ENCODE measurements at places on chromosomes 5 and 9.

GRCh38 chr9:135183528-135184180 lies 96.2 kb downstream of the OLFM1 start:
- no peak for DNase-seq

DNA sequence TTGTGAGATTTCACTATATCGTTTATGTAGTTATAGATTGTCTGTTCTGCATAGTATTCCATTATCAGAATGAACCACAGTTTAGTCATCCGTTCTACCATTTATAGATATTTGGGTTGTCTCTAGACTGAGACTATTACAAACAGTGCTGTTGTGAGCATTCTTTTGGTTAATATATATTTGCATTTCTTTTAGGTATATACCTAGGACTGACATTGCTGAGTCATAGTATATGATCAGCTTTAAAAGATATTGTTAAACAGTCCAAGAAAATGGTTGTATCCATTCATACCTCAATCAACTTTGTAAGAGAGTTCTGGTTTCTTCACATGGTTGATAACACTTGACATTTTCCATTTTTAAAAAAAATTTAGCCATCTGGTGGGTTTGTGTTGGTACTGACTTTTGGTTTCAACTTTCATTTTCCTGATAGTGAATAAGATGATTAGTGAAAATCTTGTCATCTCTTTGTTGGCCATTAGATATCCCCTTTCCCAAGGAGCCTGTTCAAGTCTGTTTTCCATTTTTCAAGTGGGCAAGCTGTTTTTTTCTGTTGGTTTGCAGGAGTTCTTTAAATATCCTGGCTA lies 22.9 kb upstream of the ADAM19 start:
- DNase-seq: no peak

DNA sequence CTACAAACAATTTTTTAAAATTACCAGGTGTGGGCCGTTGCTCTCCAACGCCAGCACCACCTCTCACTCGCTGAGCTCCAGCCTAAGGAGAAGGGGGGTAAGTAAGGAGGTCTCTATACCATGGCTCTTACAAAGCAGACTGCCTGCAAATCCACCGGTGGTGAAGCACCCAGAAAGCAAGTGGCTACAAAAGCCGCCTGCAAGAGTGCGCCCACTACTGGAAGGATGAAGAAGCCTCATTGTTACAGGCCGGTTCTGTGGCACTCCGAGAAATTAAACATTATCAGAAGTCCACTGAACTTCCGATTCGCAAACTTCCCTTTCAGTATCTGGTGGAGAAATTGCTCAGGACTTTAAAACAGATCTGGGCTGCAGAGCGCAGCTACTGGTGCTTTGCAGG lies 46.0 kb downstream of the CDO1 start:
- no peak for DNase-seq

- no peak for DNase-seq
These were observed 89.7 kb upstream of the CCDC152 start for GRCh38 chr5:42666869-42667268.

DNA sequence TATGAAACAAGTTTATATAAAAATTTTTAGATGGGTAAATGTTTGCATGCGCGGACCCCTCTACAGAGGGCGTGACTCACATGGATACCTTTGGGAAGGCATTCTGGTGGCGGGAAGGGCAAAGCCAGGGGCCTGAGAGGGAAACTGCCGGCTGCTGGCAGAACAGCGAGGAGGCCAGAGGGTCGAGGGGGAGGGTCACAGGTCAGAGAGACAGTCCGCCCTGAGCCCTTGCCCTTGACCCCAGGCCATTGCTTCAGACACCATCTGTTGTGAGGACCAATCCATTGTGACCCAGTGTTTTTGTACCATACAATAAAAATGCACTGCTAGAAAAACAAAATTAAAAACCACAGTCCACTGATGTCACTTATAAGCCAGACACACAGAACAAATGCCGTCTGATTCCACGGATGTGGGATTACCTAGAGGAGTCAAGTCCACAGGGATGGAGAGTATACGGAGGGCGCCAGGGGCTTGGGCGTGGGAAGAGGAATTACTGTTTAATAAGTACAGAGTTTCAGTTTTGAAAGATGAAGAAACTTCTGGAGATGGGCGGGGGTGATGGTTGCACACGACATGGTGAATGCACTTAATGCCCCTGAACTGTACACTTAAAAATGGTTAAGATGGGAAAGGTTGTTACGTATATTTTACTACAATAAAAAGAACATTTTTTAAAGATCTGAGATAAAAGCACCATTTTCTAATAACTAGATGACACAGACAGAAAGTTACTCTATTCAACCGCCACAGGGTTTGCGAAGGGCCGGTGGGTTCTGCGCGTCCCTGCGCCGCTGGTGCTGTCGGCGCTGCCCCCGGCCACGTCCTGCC lies 12.0 kb downstream of the BTNL9 start:
- no peak for DNase-seq

- no peak for DNase-seq
These were observed 227.8 kb downstream of the SEMA5A start for GRCh38 chr5:9318031-9318430.

DNA sequence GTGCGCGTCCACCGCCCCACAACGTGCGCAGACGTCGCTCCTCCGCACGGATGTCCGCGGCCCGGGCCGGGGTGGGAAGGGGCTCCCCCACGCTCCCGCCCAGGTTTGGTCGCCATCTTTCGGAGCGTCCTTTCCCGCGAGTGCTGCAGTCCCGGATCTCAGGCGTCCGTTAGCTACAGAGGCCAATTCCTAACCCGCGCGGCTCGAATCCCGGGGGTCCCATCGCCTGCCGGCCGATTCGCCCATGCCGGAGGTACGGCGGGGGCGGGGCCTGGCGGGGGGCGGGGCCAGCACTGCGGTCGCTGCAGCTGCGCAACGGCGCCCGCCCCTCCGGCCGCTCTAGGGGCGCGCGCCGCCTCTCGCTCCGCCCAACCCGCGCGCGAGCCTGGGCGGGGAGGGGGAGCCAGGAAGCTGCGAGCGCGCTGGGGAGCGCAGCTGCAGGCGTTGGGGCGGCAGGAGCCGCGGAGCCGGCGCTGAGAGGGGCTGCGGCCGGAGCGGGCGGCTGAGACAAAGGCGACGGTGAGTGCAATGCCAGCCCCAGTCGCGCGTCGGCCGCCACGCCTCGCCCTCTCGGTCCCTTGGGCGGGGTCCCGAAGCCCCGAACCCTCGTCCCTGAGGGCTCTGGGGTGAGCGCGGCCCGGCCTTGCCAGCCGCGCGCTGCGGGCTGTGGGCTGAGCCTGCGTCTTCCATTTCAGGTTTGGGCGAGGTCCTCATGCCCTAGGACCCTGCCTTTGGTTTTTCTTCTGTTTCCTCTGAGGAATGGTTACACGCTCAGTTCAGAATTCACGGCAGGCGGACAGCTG lies at the start of gene CDC42SE2:
Gene CDC42SE2 (plus strand): TSS at position 406 of the 803 bp plus-strand sequence. CDS start 95,441 bp downstream, outside the sequence.
- peak; percentile 75 for DNase-seq

GRCh38 chr5:32450952-32451351 lies 6.4 kb upstream of the ZFR start:
- DNase-seq: no peak

- DNase-seq: no peak
These were observed 82.2 kb downstream of the IPO11 start for GRCh38 chr5:62494772-62495171.

- no peak for DNase-seq
These were observed 162.0 kb upstream of the SNX2 start for GRCh38 chr5:122612901-122613300.

DNA sequence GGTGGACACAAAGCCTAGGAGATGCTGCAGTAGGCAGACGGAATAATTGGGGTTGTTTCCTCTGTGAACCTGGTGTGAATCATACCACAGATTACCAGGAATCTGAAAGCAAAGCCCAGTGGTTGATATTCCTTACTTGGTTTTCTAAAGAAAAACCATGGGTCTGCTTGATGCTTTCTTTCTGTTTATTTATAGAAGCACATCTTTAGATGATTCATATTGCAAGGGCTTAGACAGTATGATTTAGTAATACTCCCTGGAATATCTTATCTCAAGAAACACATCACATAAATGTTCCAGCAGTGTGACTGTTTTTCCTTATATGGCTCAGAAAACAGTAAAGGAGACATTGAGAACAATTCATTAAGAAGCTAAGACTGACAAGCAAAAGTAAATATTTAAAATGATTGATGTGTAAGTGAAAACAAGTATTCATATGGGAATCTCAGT lies 623.3 kb downstream of the RAB3C start:
- no peak for DNase-seq

GRCh38 chr9:33127881-33128280 lies 39.3 kb downstream of the B4GALT1 start:
- DNase-seq: no peak

GRCh38 chr5:159497221-159497620 lies 166.9 kb upstream of the IL12B start:
- no peak for DNase-seq

DNA sequence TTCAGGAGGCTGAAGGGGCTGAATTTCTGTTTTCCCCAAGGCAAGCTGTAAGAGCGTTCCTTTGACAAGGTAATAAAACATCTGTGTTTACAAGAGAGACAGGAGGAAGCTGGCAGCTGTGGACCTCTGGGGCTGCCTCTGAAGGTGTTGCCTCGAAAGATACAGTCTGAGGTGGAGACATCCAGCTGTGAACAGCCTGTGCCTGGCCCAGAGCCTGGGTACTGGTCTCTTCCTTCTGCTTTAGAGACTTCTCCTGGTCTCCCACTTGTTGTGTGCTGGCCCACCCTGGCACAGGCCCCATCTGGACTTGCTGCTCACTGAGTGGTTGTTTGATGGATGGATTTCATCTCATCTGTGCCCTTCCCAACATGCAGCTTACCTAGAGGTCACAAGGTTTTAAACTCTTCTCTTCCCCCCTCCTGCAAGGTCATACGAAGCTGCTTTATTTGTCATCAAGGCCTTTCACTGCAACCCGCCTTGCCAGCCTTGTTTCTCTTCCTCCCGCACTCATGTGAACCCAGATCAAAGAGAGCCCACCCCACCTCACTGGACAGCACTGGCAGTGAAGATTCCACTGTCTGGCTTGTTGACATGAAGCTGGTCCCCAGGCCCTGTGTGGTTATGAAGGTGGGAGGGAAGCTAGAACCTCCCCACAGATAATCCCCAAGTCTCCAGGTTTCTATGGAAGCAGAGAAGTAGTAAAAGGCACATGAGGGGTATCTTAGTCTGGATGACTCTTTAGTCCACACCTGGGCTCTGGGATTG lies 35.0 kb upstream of the ALDH1B1 start:
- no peak for DNase-seq

DNA sequence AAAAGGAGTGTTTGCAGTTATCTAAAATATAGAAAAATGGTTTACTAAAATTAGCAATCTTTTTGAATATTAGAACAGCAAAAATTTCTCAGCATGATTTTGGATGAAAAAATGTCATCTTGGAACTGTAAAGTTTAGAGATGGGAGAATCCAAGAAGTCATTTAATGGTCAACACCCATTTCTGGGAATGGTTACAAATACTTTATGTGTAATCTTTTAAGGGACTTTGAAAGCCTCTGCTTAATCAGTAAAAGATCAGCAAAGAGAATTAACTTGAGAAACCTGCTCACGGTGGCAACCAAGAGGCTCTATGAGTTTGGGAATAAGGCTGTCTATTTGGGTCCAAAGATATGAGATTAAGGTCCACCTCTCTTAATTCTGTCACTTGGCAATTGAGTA lies 13.0 kb downstream of the C1QTNF3 start:
- DNase-seq: no peak

- no peak for DNase-seq
These were observed 48.2 kb downstream of the CXXC5 start for GRCh38 chr5:139696167-139696893.

DNA sequence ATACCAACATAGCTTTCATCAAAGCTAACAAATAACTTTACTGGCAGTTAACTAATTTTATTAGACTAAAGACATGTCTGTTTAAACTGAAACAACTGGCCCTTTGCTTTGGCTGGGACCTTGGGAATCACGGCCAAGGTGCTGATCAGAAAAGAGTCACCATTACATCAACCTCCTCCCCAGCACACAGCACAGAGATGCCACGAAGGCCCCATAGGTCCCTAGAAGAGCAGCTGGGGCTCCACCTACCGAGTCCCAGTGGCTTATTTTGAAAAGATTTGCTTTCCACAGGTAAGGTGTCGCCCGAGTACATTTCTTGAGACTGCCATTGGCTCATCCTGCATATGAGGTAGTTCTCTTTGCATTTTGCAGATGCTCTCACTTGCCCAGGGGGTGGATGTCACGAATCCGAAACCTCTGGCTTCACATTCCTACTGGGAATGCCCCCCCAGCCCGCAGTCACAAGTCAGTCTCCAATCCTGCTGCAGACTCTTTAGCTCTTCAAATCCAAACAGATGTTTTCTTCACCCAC lies 18.8 kb upstream of the HSD17B3 start:
- no peak for DNase-seq

- no peak for DNase-seq
These were observed 37.0 kb downstream of the HACD4 start for GRCh38 chr9:20994486-20994885.

DNA sequence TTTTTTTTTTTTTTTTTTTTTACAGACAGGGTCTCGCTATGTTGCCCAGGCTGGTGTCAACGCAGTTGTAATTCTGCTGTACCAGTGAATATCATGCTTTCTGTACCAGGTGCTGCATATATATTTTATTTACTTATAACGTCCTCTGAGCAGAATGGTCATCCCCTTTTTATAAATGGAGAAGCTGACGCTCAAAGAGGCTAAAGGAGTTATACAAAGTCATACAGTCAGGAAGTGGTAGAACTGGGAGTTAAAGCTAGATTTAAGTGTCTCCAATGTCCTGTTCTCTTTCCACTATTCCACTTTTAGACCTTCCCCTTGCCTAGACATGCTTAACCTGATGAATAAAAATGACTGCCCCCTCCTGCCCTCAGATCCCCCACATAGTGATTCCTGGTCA lies 1.2 kb upstream of the SIL1 start:
- no peak for DNase-seq

GRCh38 chr5:120942596-120943350 lies 478.7 kb downstream of the PRR16 start:
- no peak for DNase-seq

GRCh38 chr9:80934095-80934494 lies 755.3 kb downstream of the TLE1 start:
- DNase-seq: no peak

- DNase-seq: no peak
These were observed 42.8 kb upstream of the ZSWIM6 start for GRCh38 chr5:61289241-61289640.

DNA sequence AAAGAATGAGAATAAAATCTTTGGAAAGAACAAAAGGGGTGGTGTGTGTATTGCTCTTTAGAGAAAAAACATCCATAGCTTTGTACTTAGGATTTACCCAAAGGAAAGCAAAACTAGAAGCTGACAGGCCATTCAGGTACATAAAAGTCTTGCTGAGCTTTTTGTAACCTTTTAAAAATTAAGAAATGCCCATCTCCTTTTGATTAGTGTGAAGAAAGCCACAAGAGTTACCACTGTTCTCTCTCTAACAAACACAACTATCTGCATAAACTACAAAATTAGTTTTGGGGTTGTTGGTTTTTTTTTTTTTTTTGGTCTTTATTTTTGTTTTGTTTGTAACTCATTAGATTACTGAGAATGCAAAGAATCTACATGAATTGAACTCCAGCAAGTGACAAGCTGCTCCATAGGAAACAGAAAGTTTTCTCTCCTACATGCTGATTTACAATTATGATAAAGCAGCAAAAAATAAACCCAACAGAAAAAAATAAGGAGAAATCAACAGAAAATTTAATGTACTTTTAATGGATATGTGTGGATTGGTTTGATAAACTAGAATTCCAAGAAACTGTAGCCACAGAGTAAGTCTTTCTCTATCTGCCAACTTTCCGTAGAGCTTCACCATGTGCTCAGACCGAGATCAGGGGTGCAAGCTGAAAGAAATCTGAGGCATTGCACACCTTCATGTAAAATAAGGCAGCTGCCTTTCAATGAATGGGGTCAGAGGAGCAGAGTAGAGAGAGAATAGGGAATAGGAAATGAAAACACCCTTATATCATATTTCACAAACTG lies 12.3 kb downstream of the BAAT start:
- DNase-seq: no peak
